ENCODE measurements at places on chromosomes 5 and 9.
A peak's percentile ranks its signal among the peaks of the same experiment; 100 is the strongest.

GRCh38 chr9:105439428-105439827 is 8.4 kb upstream of the FSD1L start:
- peak; percentile 54 for DNase-seq

DNA sequence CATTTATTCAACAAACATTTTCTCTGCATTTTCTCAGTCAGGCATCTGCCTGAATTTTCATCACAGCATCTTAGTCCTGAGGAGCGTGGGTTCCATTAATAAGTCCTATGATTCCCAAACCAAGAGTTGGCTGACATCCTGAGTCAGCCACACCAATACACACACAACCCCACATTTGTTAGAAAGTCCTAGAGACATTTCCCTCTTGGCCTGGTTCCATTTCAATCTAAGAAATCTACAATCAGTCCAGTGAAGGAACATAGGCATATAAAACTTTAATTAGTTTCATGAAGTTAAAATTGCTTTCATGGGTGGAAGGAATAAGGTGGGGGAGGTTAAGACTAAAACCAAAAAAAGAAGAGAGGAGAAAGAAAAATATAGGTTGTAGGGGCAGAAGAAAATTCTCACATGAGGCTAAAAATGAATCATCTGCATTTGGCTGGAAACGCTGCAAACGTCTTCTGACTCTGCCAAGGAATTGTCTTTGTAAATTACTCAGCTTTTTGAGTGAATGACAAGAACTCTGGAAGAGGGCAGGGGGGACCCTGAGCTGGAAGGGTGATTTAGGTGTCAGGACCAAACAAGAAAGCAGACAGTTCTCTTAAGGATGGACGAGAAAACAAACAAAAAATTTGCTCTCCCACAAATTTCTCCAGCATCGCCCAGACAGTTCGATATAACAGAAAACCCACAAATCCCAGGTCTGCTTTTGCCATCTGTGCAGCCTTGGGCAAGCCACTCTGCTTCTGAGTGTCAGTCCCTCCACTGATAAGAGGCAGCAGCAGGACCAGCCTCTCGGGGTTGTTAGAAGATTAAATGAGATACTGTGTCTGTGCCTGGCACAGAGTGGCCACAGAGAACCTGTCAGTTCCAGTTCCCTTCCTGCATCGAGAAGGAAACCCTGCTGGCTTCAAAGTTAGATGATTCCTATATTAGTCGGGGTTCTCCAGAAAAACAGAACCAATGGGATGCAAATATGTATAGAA is 289.7 kb downstream of the CDK5RAP2 start:
- no peak for DNase-seq

DNA sequence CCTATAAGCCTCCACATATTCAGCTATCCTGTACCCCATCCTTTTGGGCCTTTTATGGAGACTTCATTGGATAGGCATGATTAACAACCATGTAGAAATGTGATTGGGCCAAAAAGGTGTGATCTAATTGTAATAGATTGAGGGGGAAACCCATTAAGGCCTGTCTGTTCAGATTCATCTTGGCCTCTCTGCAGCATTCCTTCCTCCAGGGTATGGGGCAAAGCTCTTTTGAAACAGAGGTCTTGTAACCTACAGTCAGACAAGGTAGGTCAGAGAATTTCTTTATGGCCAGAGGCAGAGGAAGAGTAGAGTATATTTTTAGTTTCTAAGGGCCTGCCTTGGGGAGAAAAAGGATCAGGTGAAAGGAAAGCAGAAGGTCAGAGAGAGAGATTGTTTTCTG is 98.5 kb downstream of the INVS start:
- DNase-seq = no peak

- no peak for DNase-seq
Observed at GRCh38 chr5:101292199-101292598, 389.1 kb upstream of the ST8SIA4 start.

DNA sequence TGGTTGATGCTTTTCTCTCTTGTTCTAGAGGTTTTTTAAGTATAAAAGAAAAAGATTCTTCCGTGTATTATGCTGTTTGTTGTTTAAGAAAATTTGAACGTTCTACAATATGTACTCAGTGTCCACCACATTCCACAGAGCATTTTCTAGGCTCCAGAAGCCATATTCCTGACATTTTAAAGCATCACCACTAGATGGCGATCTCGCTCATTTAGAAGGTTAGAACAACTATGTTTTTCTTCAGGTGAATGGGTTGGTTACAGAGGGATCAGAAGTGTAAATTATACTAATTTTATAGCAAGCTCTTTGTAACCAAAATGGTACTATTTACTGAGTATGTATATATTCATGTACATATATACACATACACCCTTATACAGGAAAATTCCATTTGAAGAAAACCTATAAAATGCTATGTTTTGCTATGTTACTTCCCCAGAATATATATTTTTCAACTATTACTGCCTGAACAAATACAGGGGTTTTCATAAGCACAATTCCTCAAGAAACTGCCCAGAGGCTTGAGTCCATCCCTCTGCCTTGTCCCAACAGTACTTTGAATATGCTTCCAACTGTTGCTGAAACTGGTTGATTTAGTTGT is 284.3 kb downstream of the CCDC171 start:
- DNase-seq = peak; percentile 24

DNA sequence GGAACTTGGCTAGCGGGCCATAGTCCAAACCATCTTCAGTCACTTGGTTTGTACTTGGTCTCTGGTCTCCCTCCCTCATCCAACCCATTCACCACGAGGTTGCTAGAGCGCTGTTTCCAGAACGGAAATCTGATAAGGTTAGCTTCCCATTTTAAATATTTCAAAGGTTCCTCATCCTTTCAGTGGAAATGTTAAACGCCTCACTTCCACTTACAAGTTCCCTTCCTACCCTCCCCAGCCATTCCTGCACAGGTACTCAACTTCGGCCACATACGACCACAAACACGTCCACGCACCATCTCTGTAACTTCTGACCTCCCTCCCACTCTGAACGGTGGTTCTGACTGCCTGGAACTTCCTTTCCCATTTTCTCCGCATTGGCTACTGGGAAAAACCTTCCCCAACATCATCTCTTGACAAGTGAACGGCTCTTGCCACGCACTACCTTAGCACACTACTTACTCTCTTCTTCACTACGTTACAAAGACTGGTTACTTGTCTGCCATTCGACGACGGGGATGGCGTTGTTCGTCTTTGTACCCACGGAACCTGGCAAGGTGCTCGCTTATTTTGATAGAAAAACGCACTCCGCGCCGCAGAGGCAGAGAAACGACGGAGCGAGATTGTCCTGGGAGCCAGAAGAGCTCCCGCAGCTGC is 629 bp downstream of the CCNH start:
- DNase-seq = peak; percentile 40

DNA sequence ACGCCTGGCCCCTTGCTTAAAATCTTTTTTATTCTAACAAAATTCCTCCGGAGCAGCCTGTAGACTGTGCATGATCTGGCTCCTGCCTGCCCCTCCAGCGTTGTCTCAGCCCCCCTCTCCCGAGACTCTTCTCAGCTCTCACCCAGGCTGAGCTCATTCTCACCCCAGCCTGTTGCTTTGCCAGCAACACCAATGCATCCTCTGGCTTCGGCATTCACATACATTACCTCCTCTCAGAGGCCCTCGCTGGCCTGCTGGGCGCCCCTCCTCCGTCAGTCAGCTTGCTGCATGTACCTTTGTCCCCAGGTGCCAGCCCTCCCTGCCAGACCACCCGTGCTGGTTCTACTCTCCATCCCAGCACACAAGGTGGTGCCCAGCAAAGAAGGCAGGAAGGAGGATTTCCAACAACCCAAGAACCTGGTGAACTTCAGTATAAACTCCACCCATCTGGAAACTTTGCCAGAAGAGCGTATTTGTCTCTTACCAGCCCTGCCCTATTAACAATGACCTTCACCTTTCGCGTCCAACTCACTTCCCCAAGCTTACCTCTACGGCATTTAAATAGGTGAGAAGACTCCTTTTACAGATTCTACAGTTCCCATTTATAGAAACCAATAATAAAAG is 35.0 kb downstream of the MYO10 start:
- DNase-seq = no peak

GRCh38 chr9:82206490-82206889 is 217.9 kb downstream of the SPATA31D1 start:
- no peak for DNase-seq

- DNase-seq = peak; percentile 48
Observed at GRCh38 chr5:76337953-76338451, 65.1 kb upstream of the IQGAP2 start.

DNA sequence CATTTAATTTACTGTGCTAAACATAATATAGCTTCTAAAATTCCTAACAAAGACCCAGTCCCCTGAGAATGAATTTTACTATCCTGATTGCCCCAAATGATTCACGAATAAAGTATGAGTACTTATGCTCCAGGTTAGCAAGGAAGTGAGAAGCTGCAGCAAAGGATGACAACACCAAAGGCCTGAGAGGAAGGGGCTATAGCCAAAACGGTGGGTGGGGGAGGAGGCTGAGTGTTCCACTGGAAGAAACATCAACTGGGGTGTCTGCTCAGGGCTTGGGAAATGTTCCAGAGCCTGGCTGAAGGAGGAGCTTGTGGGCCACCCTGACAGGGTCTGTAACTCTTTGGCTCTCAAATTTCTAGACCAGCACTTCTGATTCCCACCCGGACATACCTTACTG is 157.3 kb downstream of the ADAMTS12 start:
- DNase-seq = no peak

GRCh38 chr9:137306066-137306849 is 4.2 kb upstream of the NRARP start:
- DNase-seq = no peak

DNA sequence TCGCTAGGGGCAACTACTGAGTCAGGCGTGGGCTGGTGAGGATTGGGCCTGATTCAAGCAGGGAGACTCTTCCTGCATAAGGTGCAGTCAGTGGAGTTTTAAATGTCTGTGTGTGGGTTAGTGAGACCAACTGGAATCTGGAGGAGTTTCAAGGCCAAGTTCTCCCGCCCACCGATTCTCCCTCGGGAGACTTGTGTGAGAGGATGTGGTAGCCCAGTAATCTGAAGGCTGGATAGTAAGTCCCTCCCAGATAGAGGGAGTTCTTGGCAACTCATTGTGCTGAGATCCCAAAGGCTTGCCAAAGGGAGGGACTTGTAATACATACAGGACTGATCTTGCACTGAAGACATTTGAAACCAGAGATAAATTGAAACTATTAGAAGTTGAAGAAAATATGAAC is 51.8 kb downstream of the WDR36 start:
- DNase-seq = no peak

DNA sequence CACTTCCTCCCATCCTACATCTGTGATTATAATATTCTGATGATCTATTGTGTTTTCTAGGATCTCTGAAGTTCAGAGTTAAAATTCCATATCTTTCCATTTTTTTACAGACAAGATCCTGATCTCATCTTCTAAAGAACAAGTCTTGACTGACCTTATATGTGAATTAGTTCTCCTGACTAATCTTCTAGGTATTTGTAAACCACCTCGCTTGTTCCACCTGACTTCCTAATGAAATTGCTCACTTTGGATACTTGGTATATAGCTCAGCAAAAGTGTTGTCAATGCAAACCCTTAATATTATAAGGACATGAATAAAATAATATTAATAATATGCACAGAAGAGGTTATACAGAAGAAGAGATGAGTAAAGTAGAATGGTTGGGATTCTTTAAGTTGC is 68.2 kb upstream of the NR4A3 start:
- DNase-seq = no peak

DNA sequence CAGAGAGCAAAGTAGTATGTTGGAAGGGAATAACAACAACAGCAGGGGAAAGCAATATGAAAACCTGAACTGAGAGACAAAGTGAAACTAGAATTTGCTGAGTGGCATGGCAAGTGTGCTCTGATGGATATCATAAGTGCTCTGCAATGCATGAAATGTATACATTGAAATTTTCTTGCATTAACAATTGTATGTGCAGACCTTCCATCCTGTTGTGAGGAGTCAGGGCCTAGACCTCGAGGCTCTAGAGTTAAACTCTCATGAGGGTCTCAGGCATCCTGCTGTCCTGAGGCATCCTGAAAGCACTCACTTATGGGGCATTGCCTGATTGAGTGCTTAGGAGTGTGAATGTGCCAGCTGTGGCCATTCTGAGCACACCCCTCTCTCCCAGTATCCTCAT is 1.1 kb downstream of the ECM2 start:
- peak; percentile 13 for DNase-seq

- DNase-seq = no peak
Observed at GRCh38 chr5:133445744-133446143, 166.6 kb downstream of the FSTL4 start.

Measured in inflammatory macrophage treated with lipopolysaccharide for 1 hour (primary cell).